ENCODE measurements at places on chromosomes 7 and 10. TPM values are rescaled to one million over a fixed set of nuclear protein-coding genes. Genes with fewer than 3 reads are reported as not detected.

Gene CALML3
- not detected for polyA plus RNA-seq

Gene TAC1
- 0.69 TPM for polyA plus RNA-seq

Gene GIMAP6
- polyA plus RNA-seq = not detected

GRCh38 chr10:49407552-49408137, 11.8 kb upstream of the DRGX start:
- peak; percentile 69 for DNase-seq

DNA sequence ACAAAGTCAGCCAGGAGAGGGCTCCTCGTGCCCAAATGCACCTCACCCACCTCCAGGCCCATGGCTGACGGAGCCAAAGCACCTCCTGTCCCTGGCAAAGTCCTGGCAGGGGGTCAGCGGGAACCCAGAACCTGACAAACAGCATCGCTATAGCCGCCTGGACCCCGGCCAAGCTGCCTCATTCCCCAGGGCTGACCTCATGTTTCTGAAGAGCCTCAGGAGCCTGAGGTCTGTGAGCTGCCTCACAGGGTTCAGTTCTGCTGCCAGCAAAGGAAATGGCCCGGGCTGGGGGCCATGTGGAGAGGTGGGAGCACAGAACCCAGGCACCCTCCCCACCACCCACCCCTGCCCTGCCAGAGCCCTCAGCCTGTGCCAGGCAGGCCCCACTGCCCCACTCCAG, 4.2 kb upstream of the NANOS1 start:
- DNase-seq = no peak

DNA sequence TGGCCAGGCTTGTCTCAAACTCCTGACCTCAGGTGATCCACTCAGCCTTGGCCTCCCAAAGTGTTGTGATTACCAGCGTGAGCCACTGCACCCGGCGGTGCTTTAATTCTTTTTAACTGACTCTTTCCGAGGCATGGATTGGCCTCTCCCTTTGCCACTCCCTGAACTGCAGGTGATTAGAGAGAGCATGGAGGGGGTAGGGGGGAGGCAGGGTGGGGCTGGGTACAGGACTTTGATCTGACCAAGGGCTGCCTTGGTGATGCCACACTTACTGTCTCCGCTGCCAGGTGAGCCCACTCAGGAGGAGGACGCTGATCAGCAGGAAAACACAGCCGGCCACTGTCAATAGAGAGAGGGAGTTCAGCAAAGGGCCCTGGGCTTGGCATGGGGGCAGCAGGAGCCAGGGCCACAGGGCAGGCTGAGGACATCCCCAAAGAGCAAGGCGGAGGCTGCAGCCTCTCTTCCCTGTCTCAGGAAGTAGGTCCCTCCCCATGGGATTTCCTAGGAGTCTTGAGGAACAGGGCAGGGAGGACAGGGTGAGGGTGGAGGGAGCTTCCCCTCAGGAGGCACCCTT, 40.5 kb upstream of the IL15RA start:
- no peak for DNase-seq

- DNase-seq = no peak
These were observed 49.5 kb upstream of the PPP2R2D start for GRCh38 chr10:131851346-131851745.

Data from muscle of arm (tissue), 14 donors.